ENCODE measurements at places on chromosomes 6 and 20.

DNA sequence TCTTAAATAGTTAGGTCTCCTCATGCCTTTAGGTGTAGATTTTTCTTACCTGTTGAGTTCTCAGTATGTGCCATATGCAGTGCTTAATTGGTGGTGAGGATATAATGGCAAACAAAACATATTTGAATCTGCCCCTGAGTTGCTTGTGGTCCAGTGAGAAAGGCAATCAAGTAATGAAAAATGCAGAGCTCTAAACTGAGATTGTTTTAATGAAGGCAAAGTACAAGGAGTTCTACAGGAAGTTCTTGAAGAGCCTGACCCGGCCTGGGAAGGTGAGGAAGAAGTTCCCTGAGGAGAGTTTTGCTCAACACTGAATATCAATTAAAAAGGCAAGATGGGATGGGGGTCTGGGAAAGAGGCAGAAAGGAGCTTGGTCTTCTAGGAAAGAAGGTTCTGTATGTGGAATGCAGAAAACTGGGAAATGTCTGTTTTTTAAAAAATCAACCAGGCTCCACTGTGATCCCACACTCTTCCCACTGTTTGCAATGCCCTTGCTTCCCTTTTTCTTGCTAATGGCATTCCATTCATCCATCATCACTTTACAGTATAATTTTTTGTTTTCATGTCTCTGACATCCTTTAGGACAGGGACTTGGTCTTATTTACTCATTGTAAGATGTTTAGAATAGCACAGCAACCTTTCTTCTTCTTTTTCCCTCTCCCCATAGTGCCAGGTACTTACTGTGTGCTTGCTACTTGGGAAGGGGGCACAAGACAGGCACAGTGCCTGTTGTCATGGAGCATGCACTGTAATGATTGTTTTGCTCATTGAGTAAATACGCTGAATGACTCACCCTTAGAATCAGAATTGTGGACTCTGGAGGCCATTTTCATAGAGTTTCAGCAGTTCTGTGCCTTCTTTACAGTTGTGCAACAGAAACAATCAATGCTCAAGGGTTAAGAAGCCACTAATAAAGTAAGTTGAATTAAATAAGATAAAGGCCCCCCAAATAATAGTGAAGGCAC, 64.3 kb downstream of the ANKS1A start:
- no peak for DNase-seq

GRCh38 chr6:131015630-131016263, 47.3 kb downstream of the EPB41L2 start:
- DNase-seq = no peak

DNA sequence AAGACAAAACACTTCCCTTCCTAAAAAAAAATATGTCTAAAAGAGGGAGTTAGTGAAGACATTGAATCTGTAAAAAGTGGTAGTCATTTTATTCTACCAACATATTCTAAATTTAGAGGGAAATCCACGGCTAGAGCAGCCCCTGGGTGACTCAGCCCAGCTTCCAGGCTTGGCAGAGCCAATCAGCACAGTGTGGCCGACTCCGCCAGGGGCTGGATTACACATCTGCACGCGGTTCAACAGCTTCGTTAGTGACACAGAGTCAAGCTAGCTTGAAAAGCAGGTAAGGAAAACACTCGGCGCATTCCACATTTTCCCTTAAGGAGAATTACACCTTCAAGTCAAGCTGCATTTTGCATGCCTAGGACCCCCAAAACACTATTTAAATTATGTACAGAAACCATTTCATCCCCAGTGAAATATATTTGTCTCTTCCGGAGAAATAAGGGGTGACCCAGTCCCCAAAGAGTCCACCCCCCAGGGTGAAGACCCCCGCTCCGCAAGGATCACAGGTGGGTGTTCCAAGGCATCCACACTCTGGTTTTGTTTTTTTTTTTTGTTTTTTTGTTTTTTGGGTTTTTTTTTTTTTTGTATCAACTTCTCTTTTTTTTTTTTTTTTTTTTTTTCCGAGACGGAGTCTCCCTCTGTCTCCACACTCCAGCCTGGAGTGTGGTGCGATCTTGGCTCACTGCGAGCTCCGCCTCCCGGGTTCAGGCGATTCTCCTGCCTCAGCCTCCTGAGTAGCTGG, 58.4 kb upstream of the ARID1B start:
- DNase-seq = no peak

DNA sequence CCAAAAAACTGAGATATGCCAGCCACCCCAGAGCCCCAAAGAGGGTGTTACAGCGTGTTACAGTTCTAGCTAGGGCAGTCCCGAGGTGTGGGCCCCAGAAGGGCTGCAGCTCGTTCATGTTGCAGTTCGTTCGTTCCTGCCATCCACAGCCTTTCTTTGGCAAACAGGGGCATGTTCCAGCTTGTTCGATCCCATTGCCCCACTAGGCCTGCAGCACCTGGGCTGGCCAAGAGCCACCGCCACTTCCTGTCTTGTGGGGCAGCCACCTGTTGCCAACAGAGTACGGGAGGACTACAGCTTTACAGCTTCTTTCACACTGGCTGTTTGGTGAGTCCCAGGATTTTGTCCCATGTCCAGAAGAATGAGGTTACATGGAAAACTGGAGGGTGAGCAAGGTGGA, 198.1 kb downstream of the MMUT start:
- no peak for DNase-seq

DNA sequence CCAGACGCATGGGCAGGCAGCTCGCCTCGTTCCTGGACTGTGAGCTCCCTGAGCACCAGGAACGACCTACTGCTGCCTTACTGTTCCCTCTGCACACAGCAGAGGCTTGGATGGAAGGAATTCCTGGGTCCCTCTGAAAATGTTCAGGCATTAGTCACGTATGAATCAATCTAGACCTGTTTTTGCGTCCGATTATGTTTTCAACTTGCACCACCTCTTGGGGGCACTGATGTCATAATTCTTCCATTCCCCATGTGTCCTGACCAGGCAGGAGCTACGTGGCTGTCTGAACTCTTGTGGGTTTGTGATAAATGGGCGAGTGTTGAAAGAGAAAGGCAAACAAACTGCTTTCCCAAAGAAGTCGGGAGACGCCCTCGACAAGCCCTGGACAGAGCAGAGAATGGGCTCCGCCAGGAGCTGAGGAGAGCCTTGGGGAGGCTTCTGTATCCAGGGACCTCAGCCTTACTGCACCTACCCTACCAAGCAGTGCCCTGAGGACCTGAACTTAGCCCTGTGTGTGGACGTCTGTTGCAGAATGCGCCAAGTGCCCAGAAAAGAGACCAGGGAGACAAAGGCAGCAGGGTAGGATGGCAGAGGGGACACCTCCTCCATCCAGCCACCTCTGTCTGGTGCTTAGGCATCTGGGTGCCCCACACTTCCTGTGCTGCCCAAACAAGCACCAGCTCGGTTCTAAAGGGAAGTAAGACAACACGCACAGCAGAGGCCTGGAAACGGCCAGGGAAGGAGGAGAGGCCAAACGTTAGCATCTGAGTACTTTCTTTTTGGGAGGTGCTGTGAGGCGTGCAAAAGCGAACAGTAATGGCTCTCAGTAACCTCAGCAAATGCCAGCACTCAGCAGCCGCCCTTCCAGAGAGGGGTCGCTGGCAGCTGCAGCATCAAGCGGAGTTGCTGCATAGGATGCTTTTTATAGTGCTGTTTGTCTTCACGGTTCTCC, 124.2 kb downstream of the LY86 start:
- DNase-seq = no peak

DNA sequence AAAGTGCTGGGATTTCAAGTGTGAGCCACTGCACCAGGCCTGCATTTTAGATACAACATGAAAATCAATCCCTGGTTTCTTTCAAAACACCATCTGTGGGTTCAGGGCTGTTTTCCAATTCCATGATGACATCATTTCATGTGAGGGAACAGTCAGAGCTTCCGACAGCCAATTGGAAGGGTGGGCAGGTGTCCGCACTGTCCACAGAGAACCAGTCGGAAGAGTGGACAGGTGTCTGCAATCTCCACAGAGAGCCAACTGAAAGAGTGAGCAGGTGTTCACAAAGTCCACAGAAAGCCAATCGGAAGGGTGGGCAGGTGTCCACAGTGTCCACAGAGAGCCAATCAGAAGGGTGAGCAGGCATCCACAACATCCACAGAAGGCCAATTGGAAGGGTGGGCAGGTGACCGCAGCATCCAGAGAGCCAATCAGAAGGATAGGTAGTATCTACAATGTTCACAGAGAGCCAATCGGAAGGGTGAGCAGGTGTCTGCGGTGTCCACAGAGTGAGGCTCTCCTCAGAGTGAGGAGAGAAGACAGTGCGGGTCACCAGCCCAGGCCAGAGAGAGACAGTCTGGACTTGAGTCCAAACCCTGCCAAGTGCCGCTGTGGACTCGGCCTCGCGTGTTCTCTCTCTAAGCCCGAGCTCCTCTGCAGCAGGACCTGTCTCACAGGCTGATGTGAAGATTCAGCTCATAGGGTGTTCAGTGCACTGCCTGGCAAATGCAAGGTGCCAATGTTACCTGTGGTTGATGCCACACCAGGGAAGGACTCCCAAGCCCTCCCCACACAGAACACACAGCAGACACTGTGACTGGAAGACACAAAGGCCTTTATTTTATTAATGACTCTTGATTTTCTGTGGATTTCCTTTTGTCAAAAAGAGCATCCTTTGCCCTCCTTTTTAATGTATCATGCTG, 57.3 kb downstream of the DLL1 start:
- no peak for DNase-seq

DNA sequence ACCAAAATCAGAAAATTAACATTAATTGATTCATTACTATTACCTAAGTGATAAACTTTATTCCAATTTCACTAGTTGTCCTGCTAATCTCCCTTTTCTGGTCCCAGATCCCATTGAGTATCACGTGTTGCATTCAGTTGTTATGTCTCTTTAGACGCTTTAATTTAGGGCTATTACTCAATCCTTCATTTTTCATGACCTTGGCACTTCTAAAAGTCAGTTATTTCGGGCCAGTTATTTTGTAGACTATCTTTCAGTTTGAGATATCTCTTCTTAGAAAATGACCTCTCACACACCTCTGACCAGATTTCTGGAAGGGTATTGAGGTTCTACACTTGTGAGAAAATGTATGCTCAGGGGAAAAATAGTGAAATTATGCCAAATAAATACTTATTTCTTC, 34.0 kb upstream of the TASP1 start:
- DNase-seq = no peak

- no peak for DNase-seq
These were observed 109.5 kb upstream of the NFATC2 start for GRCh38 chr20:51651921-51652549.

- no peak for DNase-seq
These were observed 140.5 kb upstream of the CST7 start for GRCh38 chr20:24808616-24809015.

- DNase-seq = no peak
These were observed 5.6 kb downstream of the LZTS3 start for GRCh38 chr20:3167738-3168078.

- DNase-seq = no peak
These were observed 417 bp downstream of the VAPB start for GRCh38 chr20:58389324-58389967.

- no peak for DNase-seq
These were observed 30.2 kb downstream of the ENPP1 start for GRCh38 chr6:131838051-131838450.

GRCh38 chr6:134816780-134817179, 133.1 kb downstream of the ALDH8A1 start:
- DNase-seq = no peak

DNA sequence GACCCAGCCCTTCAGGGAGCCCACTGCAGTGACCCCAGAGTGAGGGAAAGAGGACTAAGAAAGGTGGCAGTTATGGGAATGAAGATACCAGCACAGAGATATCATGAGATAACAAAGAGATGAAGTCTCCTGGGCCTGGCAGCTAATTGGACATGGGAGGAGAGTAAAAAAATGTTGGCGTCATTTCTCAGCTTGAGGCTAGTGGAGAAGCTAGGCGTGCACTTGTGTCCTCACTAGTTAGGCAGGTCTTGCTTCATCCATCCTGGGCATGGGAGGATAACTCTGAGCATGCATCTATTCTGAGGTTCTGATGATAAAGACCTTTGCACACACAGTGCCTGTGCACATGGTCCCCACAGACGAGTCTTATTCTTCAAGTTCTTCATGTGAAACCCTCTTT, 4.1 kb upstream of the GFOD1 start:
- no peak for DNase-seq

GRCh38 chr20:1820138-1821079, 74.8 kb upstream of the SIRPA start:
- no peak for DNase-seq

DNA sequence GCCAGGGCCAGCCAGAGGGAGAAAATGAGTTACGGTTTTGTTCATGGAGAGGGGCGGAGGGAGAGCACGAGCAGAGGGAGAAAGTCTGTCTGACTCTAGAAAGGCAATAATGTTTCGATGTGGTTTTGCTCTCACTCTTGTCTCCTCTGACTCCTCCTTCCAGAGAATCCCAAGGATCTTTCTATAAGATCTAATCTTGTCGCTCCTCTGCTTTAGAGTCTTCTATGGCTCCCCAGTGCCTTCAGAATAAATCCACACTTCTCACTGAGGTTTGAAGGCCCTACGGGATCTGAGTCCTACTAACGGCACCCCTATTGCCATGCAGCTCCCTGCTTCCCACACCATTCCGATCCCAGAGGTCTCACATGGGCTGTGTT, 66.8 kb downstream of the KCNB1 start:
- DNase-seq = no peak

GRCh38 chr20:59439243-59439642, 138.8 kb downstream of the EDN3 start:
- DNase-seq = no peak

DNA sequence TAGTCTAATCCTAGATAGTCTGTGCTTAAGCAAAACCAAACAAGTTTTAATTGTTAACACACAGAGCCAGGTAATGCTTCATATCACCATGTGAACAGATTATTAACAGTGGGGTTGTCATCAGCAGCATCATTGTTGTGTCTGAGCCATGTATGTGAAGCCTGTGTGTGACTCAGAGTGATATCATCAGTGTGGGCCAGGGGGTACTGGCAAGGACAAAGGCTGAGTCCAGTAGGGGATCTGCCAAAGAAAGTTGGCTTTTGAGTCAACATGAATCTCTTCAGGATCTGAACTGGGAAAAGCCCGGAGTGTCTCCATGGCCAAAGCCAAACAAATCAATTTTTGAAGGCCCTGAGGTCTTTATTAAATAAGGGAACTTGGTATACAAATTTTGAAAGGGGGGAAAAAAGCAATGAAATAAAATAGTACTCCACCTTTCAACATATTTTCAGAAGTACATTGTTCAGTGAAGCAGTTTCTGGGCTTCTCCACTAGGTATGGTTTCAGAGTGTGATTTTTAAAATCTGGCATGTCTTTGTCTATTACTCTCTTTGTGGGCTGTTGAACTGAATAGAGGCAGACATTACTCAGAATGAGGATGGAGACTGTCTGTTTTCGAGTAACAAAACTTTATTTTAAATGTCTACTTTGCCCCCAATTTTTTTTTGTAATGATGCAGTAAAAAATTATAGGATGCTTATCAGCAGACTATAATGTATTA, 444.2 kb upstream of the JAG1 start:
- no peak for DNase-seq

DNA sequence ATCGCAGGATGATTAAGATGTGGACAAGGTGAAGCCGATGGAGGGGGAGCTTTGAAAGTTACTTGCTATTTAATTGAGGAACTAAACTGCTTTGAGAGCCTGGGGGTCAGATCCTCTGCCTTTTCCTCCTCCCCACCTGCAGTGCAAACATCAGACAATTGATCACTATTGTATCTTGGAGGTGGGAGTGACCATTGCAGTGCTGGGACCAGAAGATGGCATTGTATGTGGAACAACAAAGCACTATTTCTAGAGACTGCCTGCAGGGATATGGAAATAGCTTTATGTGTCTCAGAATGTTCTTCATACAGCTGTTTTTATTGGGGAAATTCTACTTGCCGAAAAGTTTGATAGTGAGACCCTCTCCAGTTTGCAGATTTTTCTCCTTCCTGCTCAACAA, 4.2 kb downstream of the MOG start:
- no peak for DNase-seq

- DNase-seq = no peak
These were observed 151.7 kb downstream of the OR2B2 start for GRCh38 chr6:27760464-27760863.

Measured in esophagus squamous epithelium (tissue), 5 donors.